ENCODE measurements at places on chromosomes 5 and 9. TPM values are rescaled to one million over a fixed set of nuclear protein-coding genes. Genes with fewer than 3 reads are reported as not detected.

- H3K27me3 ChIP-seq: no peaks in the 10 kb centered on the region
- H3K4me3 ChIP-seq: no peak overlapping the region
- no peak overlapping the region for H3K27ac ChIP-seq
Measured at GRCh38 chr5:68329554-68330255, 114.1 kb downstream of the PIK3R1 start.

DNA sequence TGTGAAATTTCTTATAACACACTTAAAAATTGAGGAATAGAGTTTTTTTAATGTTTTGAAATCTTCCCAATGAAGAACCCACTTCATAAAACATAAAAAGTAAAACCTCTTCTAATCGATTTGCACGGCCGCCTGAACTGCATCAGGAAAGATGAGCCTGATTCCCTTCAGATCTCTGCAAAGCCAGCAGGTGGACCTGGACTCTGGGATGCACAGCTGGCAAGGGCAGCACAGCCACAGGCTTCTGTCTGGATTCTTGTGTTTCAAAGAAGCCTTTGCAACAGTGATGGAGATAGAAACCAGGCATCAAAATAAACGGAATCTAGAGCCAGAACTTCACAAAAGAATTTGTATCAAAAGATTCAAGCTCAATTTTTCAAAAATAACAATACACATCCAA lies 36.0 kb upstream of the SPATA31C2 start:
- H3K27me3 ChIP-seq: no peaks in the 10 kb centered on the region
- no peaks in the 10 kb centered on the region for H3K4me1 ChIP-seq
- H3K27ac ChIP-seq: no peak overlapping the region

DNA sequence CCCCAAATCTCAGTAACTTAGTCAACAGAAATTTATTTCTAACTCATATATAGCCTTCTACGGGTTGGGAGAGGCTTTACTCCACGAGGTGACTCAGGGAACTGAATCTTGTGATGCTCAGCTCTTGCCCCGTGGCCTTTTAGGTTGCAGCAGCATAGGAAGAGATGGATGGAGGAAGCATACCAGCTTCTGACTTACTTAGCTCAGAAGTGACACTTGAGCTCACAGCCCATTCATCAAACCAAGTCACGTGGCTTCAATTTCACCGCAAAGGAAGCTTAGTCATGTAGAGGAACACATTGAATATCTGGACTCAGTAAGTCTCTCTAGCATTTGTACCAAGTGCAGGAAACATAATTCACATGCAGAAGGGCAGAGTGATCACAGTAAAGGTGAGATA lies 124.1 kb upstream of the KCNN2 start:
- H3K36me3 ChIP-seq: no peaks in the 10 kb centered on the region
- no peak overlapping the region for H3K27ac ChIP-seq
- H3K4me3 ChIP-seq: no peak overlapping the region
- no peaks in the 10 kb centered on the region for H3K4me1 ChIP-seq
- DNase-seq: no peak

DNA sequence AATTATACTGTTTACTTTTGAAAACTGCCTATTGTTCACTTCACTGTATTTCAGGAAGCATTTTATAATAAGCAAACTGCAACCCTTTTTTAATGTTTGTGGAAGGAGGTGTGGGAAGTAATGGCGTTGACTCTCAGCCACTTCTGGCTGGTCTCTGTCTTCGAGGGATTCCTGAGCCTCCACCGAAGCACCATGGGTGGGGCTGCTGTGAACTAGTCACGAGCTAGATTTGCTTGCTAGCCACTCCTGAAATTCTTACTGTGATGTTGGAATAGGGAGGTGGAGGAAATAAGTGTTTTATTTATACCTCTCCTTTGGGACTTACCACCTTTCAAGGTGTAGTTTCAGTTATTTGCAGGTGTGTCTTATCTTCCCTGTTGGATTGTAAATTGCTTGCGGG lies 26.8 kb downstream of the PIP5K1B start:
- no peak for DNase-seq
- H3K4me3 ChIP-seq: no peak overlapping the region
- no peaks in the 10 kb centered on the region for H3K36me3 ChIP-seq
- no peaks in the 10 kb centered on the region for H3K4me1 ChIP-seq

GRCh38 chr9:5566054-5566618 lies 55.8 kb downstream of the PDCD1LG2 start:
- H3K4me1 ChIP-seq: no peaks in the 10 kb centered on the region
- DNase-seq: no peak
- H3K27ac ChIP-seq: no peak overlapping the region

GRCh38 chr9:76916231-76916630 lies 10.3 kb upstream of the PRUNE2 start:
- no peak overlapping the region for H3K27ac ChIP-seq
- no peaks in the 10 kb centered on the region for H3K36me3 ChIP-seq
- H3K27me3 ChIP-seq: no peaks in the 10 kb centered on the region
- H3K4me1 ChIP-seq: no peaks in the 10 kb centered on the region

- no peaks in the 10 kb centered on the region for H3K4me1 ChIP-seq
- no peaks in the 10 kb centered on the region for H3K27me3 ChIP-seq
- no peak overlapping the region for H3K27ac ChIP-seq
- no peak for DNase-seq
- no peak overlapping the region for H3K4me3 ChIP-seq
- H3K36me3 ChIP-seq: no peaks in the 10 kb centered on the region
Measured at GRCh38 chr5:169571355-169571754, 12.2 kb upstream of the SPDL1 start.

GRCh38 chr5:15420201-15420600 lies 79.8 kb upstream of the FBXL7 start:
- H3K4me1 ChIP-seq: no peaks in the 10 kb centered on the region

- no peak overlapping the region for H3K4me3 ChIP-seq
- no peaks in the 10 kb centered on the region for H3K4me1 ChIP-seq
Measured at GRCh38 chr5:57805732-57806131, 323.1 kb upstream of the ACTBL2 start.

Gene NR6A1
- 92.1 TPM for total RNA-seq

Gene MYOZ3
- 12.7 TPM for total RNA-seq

GRCh38 chr5:133790898-133791297 lies 177.5 kb downstream of the C5orf15 start:
- DNase-seq: no peak
- no peaks in the 10 kb centered on the region for H3K4me1 ChIP-seq
- no peak overlapping the region for H3K27ac ChIP-seq
- H3K36me3 ChIP-seq: no peaks in the 10 kb centered on the region
